IgD-negative memory B cell (primary cell): ENCODE measurements at places on chromosomes 7 and 10. TPM values are rescaled to one million over a fixed set of nuclear protein-coding genes. Genes with fewer than 3 reads are reported as not detected.

PRSS37 gene
- polyA plus RNA-seq, result not detected

TCF7L2 gene
- 0.43 TPM for polyA plus RNA-seq

CLDN3 gene
- polyA plus RNA-seq, result not detected

PIP gene
- not detected for polyA plus RNA-seq

TRPV5 gene
- not detected for polyA plus RNA-seq

CNTNAP2 gene
- 47.3 TPM for polyA plus RNA-seq
